ENCODE measurements at places on chromosomes 5 and 9.
A peak's percentile ranks its signal among the peaks of the same experiment; 100 is the strongest.

GRCh38 chr5:32511776-32512374, 67.3 kb upstream of the ZFR start:
- DNase-seq, result no peak

DNA sequence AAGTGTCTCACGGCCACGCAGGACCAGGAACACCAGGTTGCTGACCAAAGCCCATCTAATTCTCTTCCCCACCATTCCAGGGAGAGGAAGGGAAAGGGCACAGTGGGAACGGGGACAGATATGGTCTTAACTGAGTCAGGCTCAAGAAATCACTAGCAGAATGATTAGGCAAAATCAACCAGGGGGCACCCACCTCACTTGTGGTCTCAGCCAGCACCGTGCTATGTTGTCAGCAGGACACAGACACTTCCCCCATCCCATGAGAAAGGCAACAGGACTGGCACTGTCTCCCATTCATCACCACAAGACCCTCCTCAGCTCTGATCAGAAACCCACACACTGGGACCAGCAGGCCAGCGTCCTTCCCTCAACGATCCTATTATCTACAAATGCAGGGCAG, 2.9 kb downstream of the BICD2 start:
- DNase-seq, result no peak

- DNase-seq, result peak; percentile 5
Observed at GRCh38 chr5:1466631-1467265, 21.5 kb upstream of the SLC6A3 start.

DNA sequence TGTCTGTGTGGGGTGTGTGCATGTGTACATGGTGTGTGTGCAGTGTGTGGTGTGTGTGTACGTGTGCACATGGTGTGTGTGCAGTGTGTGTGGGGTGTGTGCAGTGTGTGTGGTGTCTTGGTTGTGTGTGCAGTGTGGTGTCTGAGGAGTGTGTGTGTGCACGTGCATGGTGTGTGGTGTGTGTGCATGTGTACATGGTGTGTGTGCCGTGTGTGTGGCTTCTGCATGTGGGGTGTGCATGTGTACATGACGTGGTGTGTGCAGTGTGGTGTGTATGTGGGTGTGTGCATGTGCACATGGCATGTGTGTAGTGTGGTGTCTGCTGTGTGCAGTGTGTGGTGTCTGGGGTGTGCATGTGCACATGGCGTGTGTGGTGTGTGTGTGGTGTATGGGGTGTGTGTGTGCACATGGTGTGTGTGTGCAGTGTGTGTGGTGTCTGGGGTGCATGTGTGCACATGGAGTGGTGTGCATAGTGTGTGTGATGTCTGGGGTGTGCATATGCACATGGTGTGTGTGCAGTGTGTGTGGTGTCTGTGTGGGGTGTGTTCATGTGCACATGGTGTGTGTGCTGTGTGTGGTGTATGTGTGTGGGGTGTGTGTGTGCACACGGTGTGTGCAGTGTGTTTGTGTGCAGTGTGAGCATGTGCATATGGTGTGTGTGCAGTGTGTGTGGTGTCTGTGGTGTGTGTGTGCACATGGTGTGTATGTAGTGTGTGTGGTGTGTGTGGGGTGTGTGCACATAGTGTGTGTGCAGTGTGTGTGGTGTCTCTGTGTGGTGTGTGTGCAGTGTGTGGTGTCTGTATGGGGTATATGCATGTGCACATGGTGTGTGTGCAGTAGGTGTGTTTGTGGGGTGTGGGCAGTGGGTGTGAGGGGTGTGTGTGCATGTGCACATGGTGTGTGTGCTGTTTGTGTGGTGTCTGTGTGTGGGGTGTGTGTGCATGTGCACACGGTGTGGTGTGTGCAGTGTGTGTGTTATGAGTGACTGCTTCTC, 40.6 kb upstream of the ZNG1F start:
- DNase-seq, result no peak

- no peak for DNase-seq
Observed at GRCh38 chr9:36788534-36788933, 215.8 kb downstream of the MELK start.

Measured in CD4-positive, alpha-beta T cell treated with Interleukin-4 for 1 hour (primary cell).